ENCODE measurements at places on chromosomes 5 and 9.
A peak's percentile ranks its signal among the peaks of the same experiment; 100 is the strongest.

DNA sequence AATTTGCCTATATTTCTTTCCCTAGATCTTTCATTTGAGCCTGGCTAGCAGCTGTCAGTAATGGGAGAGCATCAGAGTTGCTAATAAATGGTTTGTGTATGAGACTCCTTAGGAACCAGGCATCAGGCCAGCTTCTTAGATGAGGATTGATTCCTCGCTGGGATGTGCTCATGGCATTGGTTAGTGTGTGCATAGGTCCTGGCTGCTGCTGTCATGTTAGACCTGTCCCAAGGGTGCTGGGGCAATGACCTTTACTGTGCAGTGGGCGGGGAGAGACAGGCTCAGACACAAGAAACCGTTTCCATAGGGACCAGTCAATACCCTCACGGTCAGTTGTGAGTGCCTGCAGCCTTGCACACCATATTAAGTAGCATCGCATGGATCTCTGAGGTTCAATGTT is 112.3 kb upstream of the NR3C1 start:
- DNase-seq, result peak; percentile 69

DNA sequence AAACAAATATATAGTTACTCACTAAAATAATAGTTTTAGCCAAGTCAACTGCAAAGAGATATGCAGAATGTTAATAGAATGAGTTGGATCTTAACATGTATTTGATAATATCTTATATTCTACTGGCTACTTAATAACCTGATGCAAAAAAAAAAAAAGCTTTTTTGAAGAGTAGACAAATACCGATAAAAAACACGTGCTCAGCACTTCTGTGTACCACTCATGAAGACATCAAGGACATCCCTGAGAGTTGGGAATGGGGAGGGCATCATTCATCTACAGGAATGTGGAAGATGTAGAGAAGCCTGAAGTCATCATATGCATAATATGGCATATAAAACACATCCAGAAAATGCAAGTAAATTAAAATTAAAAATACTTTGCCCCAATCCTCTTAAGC is 43.2 kb upstream of the RANBP3L start:
- DNase-seq, result no peak

DNA sequence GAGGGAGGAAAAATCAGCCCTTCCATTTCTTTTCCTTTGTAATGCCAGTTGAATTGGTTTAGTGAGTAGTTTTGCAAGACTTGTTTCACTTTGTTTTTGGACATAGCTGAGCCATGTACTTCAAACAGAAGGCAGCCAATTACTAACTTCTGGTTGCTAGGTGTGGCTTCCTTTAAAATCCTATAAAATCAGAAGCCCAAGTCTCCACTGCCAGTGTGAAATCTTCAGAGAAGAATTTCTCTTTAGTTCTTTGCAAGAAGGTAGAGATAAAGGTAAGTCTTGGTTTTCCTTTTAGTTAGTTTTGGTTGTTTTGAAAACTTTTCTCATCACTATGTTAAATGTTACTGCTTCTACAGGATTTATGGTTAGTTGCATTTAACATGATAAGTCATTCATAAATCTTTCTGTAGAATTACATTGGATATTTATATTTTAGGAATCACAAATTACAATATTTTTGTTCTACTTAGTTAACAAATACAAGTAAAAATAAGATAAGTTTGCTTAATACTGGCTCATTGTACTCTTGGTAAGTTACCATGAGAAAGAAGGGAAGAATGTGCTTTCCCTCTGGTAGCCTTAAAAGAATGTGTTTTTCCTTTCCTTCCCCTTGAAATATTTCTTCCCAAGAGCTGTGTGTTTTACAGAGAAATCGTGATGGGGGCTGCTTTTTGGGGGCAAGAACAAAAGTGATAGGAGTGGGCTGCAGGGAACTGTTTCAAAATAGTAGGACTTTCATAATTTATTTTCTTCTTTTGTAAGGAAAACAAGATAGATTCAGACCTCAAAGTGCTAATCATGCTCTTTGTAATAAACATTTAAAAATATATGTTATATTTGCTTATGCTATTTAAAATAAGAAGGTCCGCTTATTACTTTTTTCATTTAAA is at the start of gene ANXA1:
TSS of gene ANXA1 (plus strand) at position 213 of the 890 bp plus-strand sequence. CDS start 6,671 bp downstream, outside the sequence.
- peak; percentile 92 for DNase-seq

DNA sequence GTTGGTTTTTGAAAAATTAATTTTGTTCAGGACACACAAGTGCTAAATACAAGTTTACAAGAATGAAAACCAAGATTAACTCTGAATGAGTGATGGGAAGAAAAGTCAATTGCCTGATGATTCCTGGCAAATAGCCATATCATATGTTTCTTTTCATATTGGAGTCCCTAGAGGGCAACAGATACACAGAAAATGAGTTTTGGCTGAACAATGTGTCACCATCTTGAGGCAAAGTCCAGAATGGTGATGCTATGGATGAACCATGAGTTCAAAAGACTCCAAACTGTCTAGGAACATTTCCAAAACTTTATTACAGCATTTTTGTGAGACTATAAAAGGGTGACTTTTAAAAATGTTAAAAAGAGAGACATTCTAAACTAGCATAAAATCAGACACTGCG is 382.9 kb downstream of the TMEM161B start:
- peak; percentile 0 for DNase-seq

DNA sequence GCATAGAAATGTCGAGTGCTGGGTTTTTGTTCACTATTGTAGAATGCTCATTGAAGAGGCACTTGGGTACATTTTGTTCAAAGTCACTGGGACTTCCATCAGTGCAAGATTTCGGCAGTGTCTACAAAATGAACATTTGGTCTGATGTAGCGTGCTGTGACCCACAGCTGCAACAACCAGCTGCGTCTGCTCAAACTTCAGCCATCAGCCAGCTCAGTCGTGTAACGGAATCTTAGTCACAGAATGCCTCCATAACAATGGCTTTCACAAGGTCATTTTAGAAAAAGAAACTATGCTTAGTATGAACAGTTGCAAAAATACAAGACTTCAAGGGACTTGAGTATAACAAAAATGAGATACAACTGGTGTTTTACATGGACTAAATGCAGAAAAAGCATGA is 828.1 kb upstream of the GRAMD2B start:
- DNase-seq, result no peak

DNA sequence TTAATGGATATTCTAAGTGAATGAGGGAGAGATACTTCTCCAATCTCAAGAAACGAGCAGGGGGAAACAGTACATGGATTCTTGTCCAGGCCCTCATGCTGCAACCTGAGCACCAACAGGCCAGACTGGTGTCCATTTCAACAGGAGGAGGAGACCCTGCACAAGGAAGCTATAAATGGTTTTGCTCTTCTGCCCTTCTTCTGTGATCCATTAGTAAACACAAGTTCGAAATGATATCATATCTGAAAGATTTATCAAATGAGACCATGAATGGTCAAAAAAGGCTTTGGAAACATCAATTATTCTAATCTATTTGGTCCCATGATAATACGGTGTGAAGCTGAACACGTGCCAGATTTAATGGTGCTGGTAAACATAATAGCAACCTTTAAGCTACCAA is 109.8 kb downstream of the NR6A1 start:
- no peak for DNase-seq

- DNase-seq, result peak; percentile 12
Measured at GRCh38 chr9:81601639-81602623, 87.4 kb downstream of the TLE1 start.

GRCh38 chr9:79155308-79155707 is 416.5 kb upstream of the TLE4 start:
- no peak for DNase-seq

GRCh38 chr5:73690015-73690414 is 64.0 kb downstream of the ARHGEF28 start:
- no peak for DNase-seq

GRCh38 chr5:133232011-133232410 is 180.2 kb downstream of the HSPA4 start:
- DNase-seq, result no peak

DNA sequence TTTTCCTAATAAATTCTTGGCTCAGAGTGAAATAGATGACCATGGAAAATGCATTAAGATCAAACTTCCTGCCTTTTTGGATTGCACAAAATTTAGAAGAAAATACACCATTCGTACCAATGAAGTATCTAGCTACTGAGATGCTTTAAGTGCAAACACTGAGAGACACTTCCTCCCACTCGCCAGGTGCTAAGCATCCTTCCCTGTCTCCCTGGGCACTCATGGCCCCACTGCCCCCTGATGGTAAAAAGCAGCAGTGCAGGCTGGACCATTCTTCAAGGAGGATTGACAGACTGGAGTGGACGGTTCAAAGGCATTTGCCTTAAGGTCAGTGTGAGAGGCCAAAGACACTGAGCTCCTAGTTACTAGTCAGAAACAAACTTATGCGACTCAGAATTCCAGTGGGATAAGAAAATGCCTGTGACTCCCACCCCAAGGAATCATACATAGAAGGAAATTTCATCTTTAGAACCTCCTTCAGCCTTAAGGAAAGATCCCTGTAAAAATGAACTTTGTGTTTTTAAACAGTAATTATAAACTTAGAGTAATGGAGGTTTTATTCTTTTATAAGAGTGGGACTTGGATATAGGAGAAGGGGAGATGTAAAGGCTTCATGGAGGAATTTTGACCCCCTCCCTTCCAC is 86.0 kb upstream of the SLC30A5 start:
- DNase-seq, result peak; percentile 57

- DNase-seq, result no peak
Measured at GRCh38 chr5:11815916-11816315, 88.3 kb downstream of the CTNND2 start.

- no peak for DNase-seq
Measured at GRCh38 chr9:121718501-121718900, 67.1 kb downstream of the DAB2IP start.

All from fibroblast of mammary gland (primary cell).